Activated effector memory CD4-positive, alpha-beta T cell treated with Interleukin-2 at 50 U/mL for 16 hours (primary cell): ENCODE measurements at places on chromosomes 6 and 20.

- DNase-seq, result no peak
These were observed 219.1 kb upstream of the STXBP5 start for GRCh38 chr6:146985111-146985510.

- DNase-seq, result no peak
These were observed 492.4 kb downstream of the RFPL4B start for GRCh38 chr6:112839525-112839961.

- DNase-seq, result no peak
These were observed 251.6 kb downstream of the PHF3 start for GRCh38 chr6:63887002-63887751.

- DNase-seq, result no peak
These were observed 18.4 kb upstream of the ID4 start for GRCh38 chr6:19818805-19819204.

DNA sequence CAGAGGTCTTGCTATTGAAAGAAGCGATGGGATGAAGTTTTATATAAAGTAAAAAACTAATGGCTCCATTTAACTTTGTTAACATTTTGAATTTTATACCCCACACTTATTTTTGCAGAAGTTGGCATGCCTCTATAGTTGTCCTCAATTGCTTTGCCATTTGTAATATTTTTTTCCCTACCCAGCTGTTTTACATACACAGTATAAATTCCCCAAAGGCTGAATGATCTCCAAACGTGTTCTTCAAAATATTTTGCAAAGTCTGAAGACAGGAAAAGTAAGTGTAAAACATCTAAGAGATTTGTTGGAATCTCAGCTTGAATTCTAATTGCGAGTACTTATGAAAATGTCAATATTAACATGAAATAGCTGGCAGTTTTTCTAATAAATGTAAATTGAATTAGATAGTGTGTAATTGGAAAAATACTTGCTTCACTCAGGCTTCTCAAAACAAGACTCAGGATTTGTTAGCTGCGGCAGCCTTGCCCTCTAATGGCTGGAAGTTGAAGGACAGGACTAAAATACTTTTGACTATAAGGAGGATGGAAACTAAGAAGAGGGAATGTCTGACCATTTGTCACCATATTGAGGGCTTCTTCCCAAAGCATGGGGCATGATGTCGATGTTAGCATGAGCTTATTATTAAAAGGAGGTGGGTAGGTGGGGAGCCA, 226.8 kb downstream of the UST start:
- no peak for DNase-seq

GRCh38 chr6:14094721-14095120, 22.9 kb upstream of the CD83 start:
- DNase-seq, result no peak

DNA sequence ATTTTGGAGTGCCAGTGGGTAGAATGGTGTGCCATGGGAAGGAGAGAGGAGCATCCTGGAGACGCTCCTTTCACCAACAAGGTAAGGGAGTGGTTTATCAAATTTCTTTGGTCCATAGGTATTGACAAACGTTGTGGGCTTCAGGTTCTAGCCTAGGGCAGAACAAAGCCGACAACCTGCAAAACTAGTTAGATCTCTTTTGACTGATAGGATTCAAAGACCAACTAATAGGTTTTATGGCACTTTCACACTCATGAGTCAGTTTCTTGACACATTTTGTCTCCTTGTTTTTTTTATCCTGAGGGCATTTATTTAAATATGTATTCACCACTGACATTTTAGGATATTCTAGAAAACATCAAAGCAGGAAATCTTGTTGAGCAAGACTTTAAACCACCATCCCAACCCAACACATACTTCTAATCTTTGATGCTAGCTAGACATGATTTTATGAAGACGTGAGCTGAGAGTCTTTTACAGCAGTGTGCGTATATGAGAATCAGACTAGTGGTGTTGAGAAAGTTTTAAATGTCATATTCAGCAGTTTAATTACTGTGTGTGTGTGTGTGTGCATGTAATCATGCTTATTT, 370.4 kb upstream of the HSF2 start:
- no peak for DNase-seq

- DNase-seq, result no peak
These were observed 13.6 kb downstream of the GINS1 start for GRCh38 chr20:25421102-25421501.
